NAMALWA (cell line): ENCODE measurements at places on chromosomes 16 and 17.

- no peak for DNase-seq
Observed at GRCh38 chr16:57518520-57518919, 17.9 kb downstream of the CCDC102A start.

DNA sequence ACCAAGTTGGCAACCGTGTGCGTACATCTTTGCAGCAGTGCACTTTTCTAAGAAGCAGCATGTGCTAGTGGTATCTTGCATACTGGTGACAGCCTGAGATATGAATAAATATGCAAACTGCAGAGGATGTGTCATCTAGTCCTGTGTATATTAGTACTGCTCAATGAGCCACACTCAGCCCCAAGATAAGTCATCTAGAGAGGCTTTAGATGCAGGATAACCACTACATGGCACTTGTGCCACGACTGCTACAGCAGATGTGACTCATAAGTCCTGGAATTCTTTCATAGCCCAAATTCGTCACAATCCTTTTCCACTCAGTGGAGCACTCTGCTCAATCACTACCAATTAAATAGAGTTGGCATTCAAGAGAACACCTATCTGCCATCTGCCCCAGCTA is 171.5 kb downstream of the AXIN2 start:
- no peak for DNase-seq

DNA sequence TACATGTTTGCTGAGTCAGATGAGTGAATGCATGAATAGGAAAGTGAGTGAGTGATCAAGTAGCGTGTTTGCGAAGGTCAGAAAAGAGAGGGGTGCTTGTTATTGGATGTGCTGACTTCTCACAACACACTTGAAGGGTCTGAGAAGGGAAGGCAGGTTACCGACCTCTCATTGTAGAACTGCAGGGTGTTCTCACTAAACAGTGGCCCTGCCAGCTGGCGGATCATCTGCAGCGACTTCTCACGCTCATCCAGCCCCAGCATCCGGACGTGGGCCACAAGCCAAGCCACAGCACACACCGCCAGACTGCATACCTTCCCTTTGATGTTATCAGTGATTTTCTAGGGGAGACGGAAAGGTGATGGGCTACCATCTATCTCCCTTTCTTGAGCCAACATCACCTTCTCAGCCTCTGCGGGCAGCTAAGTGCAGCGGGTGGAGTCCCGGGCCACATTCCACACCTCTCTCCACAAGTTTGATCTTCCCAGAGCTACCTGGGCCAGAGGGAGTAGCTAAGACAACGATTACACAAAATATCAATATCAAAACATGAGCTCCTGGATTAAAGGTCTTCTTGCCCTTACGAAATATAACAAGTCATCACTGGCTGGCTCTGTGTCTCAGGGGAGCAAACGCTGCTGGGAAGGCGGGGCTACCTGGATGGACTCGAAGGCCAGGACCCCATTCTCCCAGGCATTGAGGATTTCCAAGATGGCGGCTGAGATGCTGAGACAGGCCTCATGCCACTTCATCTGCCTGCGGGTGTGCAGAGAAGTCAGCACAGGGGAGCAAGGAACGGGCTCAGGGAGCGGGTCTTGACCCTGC is 11.0 kb downstream of the CSF3 start:
- DNase-seq: no peak

DNA sequence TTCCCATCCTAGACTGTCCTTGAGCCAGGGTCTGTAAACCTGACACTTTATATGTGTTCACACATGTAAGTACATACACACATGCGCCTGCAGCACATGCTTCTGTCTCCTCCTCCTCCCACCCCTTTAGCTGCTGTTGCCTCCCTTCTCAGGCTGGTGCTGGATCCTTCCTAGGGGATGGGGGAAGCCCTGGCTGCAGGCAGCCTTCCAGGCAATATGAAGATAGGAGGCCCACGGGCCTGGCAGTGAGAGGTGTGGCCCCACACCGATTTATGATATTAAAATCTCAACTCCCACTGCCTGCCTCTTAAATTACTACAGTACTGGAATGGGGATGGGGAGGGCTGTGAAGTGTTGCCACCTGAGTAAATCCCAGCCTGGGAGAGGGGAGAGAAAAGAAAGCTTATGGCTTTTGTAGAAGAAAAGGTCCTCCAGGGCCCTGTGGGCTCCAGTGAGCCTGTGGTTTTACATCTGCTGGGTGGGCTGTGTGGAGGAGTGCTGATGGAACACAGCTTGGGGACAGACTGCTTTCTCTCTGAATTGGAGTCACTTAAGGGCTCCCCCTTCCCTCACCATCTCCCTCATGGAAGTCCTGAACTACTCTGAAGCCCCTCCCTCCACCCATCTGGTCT is 990 bp upstream of the WNK4 start:
- no peak for DNase-seq
